ENCODE measurements at places on chromosomes 1 and 21.

- DNase-seq = no peak
Observed at GRCh38 chr21:37767984-37768383, 148.3 kb downstream of the KCNJ6 start.

GRCh38 chr1:172991674-172992400 is 58.9 kb downstream of the TNFSF18 start:
- DNase-seq = no peak

DNA sequence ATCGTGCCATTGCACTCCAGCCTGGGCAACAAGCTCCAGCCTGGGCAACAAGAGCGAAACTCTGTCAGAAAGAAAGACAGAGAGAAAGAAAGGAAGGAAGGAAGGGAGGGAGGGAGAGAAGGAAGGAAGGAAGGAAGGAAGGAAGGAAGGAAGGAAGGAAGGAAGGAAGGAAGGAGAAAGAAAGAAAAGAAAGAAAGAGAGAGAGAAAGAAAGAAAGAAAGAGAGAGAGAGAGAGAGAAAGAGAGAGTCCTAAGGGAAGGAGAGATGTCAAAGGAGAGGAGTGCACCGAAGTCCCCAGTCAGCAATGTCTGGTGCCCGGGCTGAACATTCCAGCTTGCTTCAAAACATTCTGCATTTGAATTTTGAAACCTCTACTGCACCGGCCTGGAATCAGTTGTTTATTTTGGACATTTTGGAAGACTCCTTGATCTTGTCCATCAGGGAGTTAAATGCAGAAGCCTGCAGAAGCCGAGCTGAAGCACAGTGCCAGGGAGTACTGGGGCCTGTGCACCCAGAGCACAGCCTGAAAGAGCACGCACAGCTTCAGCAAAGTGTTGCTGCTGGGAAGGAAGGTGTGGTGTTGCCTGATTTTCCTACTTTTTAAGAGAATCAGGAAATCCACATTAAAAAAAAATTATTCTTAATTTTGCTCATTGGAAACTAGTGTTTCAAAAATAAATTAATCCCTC is 3.7 kb upstream of the IGSF3 start:
- DNase-seq = no peak

- DNase-seq = no peak
Observed at GRCh38 chr21:44738621-44739020, 27.2 kb upstream of the TSPEAR start.

DNA sequence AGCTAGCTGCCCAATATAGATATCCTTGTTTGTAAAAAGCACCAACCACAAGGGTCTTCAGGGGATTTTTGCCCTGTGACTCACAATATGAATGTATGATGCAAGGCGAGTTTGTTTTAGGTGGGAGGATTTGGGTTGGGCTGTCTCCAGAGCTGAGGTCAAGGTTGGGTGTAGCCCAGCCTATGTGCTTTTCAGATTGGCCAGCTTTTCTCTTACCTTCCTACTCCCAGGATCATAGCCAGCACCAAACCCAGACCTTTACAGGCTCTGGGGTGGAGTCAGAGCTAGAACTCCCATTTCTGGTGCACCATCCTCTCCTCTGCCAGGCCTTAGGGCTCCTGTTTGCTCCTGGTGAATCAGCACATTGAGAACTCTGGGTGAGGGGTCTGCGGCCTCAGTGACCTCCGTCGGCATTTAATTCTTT is 55.6 kb upstream of the GCLM start:
- no peak for DNase-seq

DNA sequence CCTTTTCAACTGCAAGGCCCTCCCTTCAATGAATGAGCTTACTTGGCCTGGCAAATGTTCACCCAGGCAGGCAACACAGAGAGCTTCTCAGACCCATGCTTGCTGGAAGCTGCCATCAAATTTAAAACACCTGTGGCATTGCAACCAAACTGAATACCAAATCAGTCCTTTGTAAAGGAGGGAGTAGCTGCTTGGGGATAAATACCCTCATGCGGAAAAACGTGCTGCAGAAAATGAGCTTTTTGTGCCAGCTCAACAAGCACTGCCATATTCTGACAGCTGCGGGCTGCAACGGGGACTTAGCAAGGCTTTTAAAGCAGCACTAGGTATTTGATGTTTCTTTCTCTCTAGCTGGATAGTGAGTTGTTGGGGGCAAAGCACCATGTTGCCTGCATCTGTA is 119.7 kb downstream of the PLPPR4 start:
- no peak for DNase-seq

- DNase-seq = no peak
Observed at GRCh38 chr1:60825593-60825992, 256.8 kb upstream of the NFIA start.

DNA sequence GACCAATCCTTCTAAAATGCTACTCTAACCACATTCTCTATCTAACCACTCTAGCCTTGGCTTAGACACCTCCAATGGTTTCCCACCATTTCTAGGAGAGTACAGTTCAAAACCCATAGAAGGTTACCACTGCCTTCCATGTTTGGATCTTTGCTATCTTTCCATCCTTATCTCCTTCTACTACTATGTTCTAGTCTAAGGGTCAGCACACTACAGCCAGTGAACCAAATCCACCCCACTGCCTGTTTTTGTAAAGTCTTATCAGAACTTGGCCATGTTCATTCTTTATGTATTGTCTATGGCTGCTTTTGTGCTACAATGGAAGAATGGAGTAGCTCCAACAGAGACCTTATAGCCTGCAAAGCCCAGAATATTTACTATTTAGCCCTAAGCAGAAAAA is 6.2 kb downstream of the MTF1 start:
- DNase-seq = no peak

GRCh38 chr1:226987179-226987536 is 47.1 kb downstream of the COQ8A start:
- no peak for DNase-seq

DNA sequence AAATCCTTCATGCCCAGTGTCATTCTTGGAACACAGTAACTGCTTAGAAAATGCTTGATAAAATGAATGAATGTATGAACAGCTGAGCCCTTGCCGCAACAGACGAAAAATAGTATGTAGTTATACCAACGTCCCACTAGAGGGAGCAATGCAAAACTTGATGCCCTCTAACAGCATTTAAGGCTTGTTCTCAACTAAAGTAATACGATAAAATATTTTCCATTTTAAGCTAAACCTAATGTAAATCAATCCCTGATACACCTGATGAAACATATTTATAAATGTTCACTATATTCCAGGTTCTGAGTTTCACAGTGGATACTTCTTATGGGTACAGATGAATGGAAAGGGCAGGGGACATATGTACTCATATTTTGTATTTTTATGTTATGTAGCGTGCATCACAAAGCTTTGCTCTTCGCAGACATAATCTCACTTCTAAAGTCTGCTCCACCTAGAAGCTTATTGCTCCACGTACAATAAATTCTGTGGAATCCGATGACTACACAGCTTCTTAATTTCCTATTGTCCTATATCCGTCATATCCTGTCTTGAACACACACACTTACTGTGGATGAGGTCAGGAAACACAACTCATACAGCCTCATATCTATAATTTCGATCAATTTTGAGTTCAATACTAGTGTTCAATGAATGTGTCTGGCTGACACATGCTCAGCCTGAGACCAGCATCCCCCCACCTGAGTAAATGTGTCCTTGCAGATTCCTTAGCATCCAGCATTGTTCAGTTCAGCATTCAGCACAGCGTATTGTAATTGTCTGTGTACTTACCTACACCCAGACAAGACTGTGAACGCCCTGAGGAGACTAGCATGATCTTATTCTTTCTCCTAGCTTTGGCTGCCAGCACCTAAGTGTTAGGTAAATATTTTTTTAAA is 4.4 kb upstream of the UTP25 start:
- no peak for DNase-seq

DNA sequence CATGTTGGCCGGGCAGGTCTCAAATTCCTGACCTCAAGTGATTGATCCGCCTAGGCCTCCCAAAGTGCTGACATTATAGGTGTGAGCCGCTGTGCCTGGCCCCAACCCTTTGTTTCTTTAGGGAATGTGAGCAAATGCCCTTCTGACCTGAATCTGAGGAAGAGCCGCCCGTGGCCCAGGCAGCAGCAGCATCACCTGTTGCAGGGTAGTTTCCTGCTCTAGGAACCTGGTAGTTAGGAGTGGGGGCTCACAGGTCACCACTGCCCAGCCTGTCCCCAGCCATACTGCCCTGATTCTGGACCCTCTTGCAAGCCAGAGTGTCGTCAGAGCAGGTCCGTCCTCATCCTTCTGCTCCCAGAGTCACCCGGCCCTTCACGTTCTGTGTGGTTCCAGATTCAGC is 13.0 kb downstream of the YBEY start:
- no peak for DNase-seq

GRCh38 chr1:161497961-161498360 is 7.3 kb upstream of the FCGR2A start:
- DNase-seq = no peak

DNA sequence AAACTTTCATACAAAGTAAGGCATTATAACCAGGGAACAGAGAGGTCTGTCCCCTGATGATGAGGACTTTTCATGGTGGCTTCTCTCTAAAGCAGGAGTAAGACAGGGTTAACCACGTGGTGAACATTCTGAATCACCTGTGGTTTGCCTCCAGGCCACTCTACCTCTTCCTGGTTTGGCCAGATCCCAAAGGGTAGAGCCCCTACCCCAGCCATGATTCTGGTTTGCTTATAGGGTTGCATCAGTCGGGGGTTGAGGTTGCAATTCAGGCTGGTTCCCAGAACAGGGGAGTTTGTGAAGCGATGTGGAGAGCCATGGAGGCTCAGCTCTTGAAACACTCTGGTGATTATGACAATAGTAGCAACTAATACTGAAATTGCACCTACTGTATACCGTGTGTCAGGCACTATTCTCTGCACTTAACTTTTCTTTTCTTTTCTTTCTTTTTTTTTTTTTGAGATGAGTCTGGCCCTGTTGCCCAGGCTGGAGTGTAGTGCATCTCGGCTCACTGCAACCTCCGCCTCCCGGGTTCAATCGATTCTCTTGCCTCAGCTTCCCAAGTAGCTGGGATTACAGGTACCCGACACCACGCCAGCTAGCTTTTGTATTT is 8.3 kb downstream of the CNR2 start:
- no peak for DNase-seq

- DNase-seq = no peak
Observed at GRCh38 chr1:219149009-219149577, 24.6 kb upstream of the LYPLAL1 start.

DNA sequence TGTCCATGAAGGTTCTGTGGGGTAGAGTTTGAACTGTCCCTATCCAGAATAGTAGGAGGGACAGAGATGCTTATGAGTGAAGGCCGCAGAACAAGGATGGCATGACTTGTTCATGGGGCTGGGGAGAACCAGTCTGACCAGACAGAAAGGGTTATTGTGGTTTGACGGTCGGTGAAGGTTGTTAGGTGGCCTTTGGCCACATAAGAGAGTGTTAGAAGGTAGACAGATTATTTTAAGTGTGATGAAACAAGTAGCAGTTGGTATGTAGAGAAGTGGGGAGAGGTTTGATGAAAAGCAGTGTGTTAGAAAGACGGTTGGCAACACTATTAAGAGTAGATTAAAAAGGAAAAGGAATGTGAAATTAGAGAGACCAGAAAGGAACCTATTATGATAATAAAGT is 355.1 kb downstream of the DISC1 start:
- DNase-seq = no peak

GRCh38 chr1:204920967-204921366 is 50.3 kb downstream of the NFASC start:
- no peak for DNase-seq

DNA sequence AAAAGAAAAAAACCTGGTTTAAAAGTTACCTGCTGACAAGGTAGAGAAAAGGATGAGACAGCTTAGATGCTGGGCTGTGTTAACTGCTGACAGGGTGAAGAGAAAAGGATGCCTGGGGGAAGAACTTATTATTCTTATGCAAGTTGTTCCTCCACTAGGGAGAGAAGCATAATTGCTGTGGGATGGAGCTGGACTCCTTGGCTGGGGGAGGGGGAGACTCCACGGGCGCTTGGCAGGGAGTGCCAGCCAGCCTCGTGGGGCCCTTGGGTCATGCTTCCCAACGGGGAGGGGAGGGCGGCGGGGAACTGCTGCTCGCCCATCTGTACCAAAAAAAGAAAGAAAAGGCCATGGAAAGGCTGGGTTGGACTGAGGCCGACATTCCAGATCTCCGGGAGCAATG is 47.2 kb downstream of the SYCP1 start:
- DNase-seq = no peak

DNA sequence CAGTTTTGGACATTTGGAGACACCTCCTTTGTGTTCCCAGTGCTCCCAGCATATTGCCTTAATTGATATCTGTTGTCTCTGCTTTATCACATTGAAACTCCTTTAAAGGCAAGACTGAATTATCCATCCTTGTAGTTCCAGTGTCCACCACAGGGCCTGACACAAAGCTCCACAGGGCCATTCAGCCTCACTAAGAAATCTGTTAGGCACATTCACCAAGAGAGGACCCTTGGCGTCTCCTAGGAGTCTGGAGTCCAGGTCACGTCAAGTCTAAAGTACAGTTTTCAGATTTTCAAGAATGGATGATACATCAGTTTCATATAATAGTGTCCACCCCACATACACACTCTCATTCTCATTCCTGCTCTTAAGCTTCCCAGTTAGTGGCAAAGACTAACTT is 4.8 kb downstream of the ACP6 start:
- DNase-seq = no peak

- DNase-seq = no peak
Observed at GRCh38 chr1:19091196-19091953, 118.7 kb downstream of the UBR4 start.

DNA sequence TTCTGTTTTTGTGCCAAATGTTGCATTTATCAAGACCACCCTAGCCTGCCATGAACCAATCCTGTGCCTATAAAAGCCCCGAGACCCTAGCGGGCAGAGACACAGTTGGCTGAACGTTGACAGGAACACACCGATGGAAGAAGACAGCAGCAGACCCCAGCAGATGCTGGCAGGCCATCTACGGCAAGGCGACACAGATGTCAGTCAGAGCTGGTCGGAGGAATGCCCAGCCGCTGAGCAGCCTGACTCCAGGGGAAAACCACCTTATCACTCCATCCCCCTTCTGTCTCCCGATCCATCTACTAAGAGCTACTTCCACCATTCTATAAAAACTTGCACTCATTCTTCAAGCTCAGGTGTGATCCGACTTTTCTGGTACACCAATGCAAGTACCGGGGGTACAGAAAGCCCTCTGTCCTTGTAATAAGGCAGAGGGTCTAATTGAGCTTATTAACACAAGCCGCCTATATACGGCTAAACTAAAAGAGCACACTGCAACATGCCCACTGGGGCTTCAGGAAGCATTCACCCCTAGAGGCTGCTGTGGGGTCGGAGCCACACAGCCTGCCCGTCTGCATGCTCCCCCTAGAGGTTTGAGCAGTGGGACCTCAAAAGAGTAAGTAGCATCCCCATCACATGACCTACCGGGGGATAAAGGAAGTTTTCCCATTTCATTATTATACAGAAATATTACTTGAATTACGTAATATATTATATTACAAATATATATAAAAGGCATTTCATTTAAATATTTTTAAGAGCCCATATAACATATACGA is 1156.3 kb upstream of the B3GALT2 start:
- no peak for DNase-seq

Measured in T-helper 9 cell (primary cell).